ENCODE measurements at places on chromosomes 3 and 15.
A peak's percentile ranks its signal among the peaks of the same experiment; 100 is the strongest.

- DNase-seq = no peak
Measured at GRCh38 chr3:152323834-152324233, 55.1 kb downstream of the MBNL1 start.

DNA sequence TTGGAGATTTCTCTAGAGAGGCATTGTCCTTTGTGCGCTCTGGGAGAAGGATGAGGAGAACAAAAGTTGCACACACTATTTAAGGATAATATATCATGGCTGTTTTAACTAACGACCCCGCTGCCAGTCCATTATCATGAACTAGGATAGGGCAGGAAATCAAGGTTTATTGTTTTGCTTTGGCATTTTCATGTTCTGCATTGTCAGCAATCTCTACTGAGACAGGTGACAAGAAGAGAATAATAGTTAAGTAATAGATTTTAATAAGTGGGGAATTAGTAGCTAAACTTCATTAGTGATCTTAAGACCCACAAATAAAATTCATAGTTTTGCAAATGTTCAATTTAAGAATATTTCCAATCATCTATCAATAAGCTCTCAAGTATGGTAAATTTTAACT is 20.6 kb upstream of the GMNC start:
- no peak for DNase-seq

GRCh38 chr3:65344444-65344843 is 656.6 kb upstream of the ADAMTS9 start:
- DNase-seq = no peak

DNA sequence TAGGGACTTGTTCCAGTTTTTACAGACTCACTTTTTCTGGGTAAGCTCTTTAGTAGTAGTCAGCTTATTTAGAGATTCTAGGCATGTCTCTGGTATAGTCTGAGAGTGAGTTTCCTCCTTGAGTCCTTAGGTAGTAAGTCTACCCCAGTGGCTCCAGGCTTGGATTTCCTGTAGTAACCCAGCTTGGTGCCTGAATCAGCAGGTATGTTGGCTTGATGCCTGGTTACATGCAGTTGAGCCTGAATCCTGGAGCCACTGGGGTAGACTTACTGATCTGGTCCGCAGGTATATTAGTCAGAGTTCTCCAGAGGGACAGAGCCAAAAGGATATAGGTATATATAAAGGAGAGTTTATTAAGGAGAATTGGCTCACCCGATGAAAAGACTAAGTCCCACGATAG is 85.8 kb upstream of the RBMS3 start:
- DNase-seq = no peak

- DNase-seq = no peak
Measured at GRCh38 chr3:31968927-31969418, 12.1 kb downstream of the OSBPL10 start.

DNA sequence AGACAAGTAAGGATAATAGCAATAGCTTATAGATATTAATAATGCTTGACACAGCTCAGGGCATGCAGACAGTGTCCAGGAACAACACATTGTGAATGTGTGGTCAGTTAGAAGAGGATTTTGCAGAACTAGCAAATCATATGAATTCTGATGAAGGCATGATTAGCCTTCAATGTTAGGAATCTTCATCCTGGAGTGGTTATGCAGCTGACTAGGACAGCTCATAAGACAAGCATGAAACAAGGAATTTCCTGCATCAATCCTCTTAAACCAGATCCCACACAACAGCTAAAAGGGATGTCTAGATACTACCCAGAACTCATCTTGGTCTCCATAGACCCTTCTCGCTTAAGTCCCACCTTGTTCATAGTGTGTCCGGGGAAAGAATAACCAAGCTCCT is 499.0 kb upstream of the ATP11B start:
- no peak for DNase-seq

GRCh38 chr15:72599855-72600464 is 54.5 kb upstream of the GOLGA6B start:
- DNase-seq = no peak

GRCh38 chr3:20324664-20325478 is 138.9 kb upstream of the SGO1 start:
- no peak for DNase-seq

GRCh38 chr3:196339493-196340254 is 1.5 kb upstream of the TM4SF19 start:
- DNase-seq = no peak

GRCh38 chr3:159667261-159667660 is 321.4 kb upstream of the IL12A start:
- no peak for DNase-seq

GRCh38 chr3:69149586-69149985 is 27.2 kb upstream of the LMOD3 start:
- DNase-seq = no peak

DNA sequence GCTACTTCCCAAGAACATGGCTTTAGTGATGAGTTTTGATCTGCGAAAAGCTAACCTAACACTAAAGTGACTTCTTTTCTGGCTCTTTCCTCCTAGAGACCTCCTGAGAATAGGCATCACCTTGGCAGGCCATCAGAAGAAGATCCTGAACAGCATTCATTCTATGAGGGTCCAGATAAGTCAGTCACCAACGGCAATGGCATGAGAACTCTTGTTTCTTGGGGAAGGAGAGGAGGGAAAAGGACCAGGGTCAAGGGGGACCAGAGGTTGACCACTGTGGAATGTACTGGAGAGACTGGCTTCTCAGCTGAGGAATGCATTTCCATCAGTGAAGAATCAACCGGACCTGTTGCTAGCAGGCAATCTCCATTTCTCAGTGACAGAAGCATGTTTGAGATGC is 463.9 kb downstream of the EPHB1 start:
- DNase-seq = no peak

DNA sequence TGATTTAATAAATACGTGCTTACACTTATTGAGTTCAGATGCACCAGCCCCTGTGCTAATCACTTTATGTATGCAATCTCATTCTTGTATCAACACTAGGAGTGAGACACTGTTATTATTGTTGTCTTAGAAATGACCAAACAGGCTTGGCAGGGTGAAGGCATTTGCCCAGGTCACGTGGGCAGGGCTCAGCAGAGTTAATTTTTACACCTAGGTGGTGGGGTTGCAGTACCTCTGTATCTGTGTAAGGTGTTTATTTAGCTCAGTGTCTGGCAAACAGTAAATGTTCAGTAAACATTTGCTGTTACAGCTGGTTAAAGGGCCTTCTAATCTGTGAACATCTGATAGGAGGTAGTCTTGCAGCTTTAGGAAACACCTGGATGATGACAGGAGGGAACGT is 200.0 kb downstream of the CACNA2D3 start:
- DNase-seq = no peak

DNA sequence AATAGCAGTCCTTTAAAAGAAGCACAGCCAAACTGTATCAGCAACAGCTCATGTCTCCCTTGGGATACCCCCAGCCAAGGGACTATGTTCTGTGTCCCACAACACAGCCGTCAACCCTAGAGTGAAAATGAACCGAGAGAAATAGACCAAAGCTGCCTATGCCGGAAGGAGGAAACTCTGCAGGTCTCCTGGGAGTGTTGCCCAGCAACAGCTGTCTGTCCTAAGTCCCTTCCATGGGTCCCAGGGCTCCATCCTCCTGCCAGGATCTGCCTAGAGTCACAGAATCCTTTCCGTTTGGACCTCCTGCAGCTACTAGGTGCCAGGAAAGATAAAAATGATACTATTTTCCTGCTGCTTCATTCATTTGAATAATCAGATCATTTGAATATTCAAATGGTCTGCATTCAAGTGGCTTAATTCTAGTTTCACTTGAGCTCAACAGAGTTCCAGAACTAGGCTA is 53.1 kb downstream of the TRANK1 start:
- no peak for DNase-seq

- DNase-seq = no peak
Measured at GRCh38 chr3:112061152-112061551, 25.0 kb upstream of the C3orf52 start.

DNA sequence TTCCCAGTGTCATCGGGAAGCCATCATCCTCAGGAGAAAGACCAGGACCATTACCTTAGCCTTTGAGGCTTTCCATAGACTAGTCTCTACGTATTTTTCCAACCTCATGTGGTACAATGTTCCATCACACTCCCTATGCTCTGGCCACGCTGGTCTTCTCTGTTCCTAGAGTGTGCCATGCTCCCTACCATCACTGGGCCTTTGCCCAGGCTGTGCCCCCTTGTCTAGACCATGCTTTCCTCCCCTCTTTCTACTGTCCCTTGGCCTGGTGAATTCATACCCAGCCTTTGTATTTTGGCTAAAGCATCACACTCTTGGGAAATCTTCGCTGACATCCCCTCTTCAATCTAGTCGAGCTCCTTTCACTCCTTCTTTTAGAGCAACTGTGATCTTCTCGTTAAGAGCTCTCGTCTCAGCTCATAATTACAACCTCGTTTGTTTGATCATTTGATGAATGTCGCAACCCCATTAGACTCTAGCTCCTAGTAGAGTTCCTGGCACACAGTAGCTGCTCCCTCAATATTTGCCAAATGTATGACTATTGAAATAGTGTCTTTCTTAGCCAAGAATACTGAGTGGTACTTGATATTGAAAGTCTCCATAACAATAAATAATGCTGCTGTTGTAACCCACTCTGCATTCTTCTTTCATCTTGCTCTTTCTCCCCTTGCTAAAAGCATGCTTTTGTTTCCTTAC is 100.2 kb upstream of the FAM3D start:
- DNase-seq = no peak

- DNase-seq = no peak
Measured at GRCh38 chr3:41682996-41683395, 278.9 kb downstream of the ULK4 start.

GRCh38 chr3:157355276-157355675 is 81.4 kb upstream of the PTX3 start:
- DNase-seq = no peak

GRCh38 chr3:169818316-169818715 is 5.6 kb upstream of the LRRC34 start:
- DNase-seq = no peak

DNA sequence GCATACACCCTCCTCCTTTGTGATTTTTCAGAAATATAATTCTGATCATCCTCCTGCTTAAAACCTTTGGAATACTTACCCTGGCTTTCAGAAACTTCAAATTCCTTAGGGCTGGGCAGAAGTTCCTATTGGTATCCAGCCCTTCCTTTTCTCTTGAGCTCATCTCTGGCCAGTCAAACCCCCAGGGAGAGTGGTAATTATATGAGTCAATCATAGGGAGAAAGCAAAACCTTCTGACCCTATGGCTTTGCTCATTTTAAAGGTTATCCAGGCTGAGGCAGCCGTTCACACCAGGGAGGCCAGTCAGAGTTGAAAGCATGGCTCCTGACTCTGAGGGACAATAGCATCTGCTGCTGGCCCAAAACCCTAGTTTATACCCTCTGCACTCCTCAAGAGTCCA is 23.9 kb upstream of the CTNNB1 start:
- no peak for DNase-seq

DNA sequence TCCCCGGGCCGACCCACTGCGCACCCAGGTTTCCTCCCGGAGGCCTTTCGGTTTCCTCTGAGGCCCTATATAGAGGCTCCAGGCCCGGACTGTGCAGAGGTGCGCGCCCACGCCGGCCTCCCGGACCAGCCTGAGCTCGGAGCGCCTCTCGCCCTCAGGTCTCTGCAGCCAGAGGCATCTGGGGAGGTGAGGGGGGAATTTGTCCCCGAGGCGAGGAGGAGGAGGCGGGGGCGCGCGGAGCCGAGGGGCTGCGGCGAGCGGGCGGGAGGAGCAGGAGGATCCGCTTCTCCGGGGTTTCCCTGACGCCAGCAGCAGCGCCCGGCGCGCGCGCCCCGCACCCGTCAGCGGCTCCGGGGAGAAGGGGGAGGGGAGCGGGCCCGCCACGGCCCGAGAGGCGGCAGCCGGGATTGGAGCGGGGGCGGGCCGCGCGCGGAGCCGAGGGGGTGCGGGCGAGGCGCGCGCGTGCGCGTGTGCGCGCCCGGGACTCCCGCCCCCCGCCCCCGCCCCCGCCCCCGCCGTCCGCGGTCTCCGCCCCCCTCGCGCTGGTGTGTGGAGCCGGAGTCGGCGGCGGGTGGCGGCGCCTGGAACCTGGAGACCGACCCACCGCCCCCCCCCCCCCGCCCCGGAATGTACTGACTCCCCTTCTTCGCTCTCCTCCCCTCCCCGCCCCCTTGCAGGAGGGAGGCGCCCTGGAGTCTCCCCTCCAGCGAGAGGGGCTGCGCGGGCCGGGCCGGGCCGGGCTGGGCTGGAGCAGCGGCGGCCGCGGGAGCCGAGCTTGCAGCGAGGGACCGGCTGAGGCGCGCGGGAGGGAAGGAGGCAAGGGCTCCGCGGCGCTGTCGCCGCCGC is at the start of gene NEO1:
TSS of gene NEO1 (plus strand) at position 657 of the 846 bp plus-strand sequence. CDS start 213 bp downstream, outside the sequence.
- DNase-seq = peak; percentile 92

DNA sequence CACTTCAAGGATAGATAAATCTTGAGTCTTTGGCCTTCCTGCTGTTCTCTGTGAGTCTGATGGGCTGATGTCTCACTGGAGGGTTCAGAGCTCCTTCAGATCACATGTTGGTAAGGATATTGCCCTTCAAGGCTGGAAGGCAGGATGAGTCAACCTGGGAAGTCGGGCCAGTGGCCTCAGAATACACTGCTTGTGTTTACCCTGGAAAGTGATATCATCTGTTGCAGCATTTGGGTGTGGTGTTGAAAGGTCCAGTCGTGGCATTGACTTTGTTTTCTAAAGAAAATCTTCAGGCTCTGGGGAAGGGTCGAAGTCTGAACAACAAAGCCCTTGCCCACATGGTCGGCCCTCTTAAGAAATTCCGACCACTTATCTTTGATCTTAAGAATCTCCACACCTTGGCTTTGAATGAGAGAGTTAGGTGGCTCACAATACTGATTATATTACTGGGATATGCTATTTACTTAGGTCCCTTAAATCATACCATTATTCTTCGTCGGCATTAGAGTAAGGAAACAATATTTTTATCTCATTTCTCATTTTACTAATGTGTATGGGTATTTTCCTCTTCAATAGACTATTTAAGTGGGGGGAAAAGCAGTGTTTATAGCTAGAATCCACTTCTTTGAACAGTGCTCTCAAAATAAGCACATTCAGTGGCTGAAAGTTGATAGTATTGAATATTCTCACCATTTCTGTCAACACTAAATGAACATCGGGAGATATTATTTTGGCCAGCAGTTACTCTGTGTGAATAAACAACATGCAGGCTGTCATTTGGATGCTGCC is 303.9 kb upstream of the RASGRP1 start:
- DNase-seq = no peak

- DNase-seq = no peak
Measured at GRCh38 chr15:65414841-65415621, 7.7 kb downstream of the IGDCC4 start.

- no peak for DNase-seq
Measured at GRCh38 chr15:66608881-66609280, 43.1 kb upstream of the LCTL start.

DNA sequence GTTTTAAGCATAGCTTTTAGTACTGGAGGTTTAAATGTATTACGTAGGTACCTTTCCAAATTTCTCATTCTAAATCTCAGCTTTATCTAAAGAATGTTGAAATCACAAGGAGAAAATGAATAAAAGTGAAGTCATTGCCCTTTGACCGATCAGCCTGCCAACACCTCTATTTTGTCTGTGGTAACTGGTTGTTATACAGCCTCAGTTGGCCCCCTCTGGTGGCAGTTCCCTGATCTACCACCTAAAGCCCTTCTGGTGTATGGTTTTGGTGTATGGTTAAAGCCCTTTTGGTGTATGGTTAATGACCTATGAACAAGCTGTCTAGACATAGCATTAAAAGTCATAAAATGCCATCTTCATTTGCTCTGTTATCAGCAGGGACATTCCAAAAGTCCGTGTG is 378.2 kb upstream of the AZI2 start:
- DNase-seq = no peak

GRCh38 chr3:74363346-74363745 is 251.1 kb downstream of the CNTN3 start:
- no peak for DNase-seq

- DNase-seq = no peak
Measured at GRCh38 chr3:72601060-72601459, 247.2 kb downstream of the SHQ1 start.
